Stimulated activated CD8-positive, alpha-beta memory T cell treated with anti-CD3 and anti-CD28 coated beads, Interleukin-7, amount 100 ng/mL, for 4 hours (primary cell): ENCODE measurements at places on chromosomes 2 and 18.

DNA sequence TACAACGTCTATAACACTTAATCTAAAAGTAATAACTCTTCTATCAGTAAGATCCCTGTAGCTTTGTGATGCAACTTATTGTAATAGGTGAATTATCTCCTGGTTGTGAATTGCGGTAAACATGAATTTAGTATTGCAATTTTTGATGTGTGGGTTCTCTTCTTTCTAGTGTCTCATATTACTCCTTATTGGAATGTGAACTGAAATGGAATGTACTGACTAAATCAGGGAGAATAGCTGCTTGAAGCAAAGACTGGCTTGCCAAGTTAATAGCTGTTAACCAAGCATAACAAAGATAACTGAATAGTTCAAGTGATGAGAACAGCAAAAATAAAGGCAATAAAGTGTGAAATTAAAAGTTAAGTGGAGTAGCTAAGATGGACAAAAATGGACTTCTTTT is 60.5 kb upstream of the TFPI start:
- DNase-seq, result no peak

- DNase-seq, result peak; percentile 29
These were observed at the start of gene LDLRAD4 for GRCh38 chr18:13218368-13218991. TSS of gene LDLRAD4 (plus strand) at chr18:13218760.

- DNase-seq, result no peak
These were observed 17.6 kb downstream of the CTNNA2 start for GRCh38 chr2:79530443-79530842.

- DNase-seq, result no peak
These were observed 9.6 kb upstream of the NT5C1B start for GRCh38 chr2:18598848-18599484.

DNA sequence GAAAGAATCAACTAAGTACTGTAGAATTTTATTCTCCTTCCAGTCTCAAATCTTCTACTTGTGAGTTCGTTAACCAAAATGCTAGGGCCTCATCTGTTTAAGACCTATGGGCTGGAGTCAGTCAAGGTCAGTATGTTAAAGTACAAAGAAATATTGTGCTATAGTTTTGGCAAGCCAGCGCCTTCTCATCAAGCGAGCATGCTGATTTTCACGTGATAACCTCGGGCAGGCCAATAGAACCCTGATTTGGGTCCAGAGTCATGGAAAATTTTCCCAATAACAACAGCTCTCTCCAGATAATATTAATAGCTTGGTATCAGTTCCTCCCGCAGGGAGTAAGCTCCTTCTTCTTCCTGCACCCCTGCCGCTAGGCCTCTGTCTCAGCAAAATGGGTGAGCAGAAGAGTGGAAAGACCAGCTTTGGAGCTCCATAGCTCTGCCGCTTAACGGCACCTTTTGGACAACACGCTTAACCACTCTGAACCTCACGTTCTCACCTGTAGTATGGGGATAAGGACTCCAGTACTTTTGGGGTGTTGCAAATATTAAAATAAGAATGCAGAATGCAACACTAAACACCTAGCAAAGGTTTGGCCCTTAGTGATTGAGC is 11.7 kb downstream of the CABLES1 start:
- DNase-seq, result no peak

DNA sequence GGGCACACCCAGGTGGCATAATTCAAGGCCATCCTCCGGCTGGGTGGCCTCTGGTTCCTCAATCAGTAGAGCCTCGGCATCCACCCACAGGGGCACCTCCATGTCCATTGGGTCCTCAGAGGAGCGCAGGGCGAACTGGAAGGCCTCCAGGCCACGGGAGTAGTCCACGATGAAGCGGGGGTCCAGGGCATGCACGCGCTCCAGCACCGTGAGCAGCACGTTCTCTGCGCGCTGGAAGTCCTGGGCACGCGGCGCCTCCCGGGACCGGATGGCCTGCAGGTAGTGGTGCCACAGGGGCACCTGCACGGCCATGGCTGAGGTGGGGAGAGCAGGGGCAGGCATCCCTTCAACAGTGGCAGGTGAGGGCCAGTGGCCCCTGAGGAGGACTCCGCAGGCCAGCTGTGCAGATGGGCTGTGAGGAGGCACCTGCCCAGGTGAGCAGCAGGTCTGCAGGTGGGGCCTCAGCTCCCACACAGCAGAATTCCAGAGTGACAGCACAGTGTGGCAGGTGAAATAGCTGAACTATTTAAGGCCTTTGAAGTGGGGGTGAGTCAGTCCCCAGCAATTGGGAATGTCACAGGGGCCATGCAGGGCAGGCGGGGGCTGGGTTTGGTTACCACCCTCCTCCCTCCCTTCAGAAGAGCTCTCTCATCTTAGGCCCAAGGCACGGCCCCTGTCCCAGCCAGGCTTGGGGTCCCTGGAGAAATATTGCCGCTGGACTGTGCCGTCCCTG is at the start of gene MAB21L4:
Gene MAB21L4, minus strand, starts transcription at position 501 of the 733 bp plus-strand sequence. Its CDS starts 159 bp downstream, at position 342.
- DNase-seq, result no peak

DNA sequence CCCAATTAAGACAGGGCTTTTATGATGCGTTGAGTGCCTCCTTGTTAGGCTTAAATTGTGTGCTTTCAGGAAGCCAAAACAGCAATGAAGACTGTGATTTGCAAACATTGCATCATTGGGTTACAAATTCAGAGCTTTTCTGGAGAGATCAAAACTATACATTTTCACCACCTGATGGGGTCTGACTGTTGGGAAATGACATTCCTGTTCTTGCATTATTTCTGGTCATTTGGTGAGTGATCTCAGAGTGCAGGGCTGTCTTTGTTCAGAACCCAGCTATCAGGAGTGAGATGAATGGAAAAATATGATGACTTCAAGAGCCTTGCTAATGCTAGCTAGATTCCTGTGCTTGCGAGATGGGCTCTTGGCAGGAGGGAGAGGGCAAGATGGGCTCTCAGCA is 39.1 kb downstream of the SH3RF3 start:
- no peak for DNase-seq

- no peak for DNase-seq
These were observed 37.8 kb downstream of the GPR155 start for GRCh38 chr2:174449033-174449432.

- no peak for DNase-seq
These were observed 39.3 kb upstream of the SH3RF3 start for GRCh38 chr2:109089602-109090300.

GRCh38 chr18:21851327-21851961 is 110.9 kb downstream of the MIB1 start:
- DNase-seq, result no peak

DNA sequence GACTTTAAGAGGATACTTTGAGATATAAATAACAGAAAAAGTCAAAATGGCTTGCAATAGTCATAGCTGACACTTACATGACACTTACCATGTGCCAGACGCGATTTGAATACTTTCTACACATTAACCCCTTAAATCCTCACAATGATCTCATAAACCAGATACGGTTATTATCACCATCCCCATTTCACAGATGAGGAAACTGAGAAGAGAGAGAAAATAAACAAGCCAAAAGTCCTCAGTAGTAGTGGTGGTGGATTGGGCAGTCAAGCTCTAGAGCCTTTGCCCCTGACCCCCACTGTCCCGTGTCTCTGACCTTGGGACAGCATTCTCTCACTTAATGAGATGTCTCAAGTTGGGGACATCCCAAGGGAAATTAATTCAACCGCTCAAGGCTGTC is 105.2 kb upstream of the TAF1B start:
- no peak for DNase-seq

GRCh38 chr2:39741871-39742270 is 37.2 kb downstream of the THUMPD2 start:
- DNase-seq, result no peak

DNA sequence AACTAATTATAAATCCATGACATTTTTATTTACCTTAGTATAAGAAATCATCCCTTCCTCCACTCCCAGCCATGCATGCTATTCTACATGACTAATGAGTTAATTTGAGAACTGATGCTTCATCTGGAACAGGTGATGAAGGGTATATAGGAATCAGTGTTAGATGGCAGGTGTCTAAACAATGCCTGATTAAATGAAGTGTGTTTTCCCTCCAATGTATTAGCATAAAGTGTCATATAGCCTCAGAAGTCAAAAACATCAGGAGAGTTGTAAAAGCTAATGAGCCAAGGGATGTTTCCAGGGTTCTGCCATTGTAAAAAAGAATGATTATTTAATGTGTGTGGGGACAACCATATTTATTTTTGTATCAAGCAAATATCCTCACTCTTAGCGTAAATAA is 913.8 kb downstream of the DCC start:
- DNase-seq, result no peak

GRCh38 chr2:43058726-43059110 is 167.7 kb downstream of the ZFP36L2 start:
- DNase-seq, result no peak

DNA sequence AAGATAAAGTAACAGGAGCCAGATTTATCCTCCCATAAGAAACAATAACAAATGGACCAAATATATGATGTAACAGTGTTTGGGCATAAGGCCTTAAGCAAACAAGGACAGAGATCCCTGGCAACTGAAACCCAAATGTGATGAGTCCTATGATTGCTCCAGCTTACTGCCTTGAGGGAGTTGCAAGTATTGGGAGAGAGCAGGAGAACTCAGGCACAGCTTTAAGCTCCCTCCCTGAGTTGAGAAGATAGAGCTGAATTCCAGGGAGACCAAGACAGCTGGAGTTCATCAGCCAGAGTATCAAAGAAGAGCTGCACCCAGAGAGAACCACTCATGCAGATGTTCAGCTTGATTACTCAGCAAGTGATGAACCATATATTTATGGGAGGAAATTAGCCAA is 814.5 kb upstream of the RAB6C start:
- DNase-seq, result no peak

- DNase-seq, result no peak
These were observed 196.5 kb downstream of the RAB3GAP1 start for GRCh38 chr2:135248611-135249010.

DNA sequence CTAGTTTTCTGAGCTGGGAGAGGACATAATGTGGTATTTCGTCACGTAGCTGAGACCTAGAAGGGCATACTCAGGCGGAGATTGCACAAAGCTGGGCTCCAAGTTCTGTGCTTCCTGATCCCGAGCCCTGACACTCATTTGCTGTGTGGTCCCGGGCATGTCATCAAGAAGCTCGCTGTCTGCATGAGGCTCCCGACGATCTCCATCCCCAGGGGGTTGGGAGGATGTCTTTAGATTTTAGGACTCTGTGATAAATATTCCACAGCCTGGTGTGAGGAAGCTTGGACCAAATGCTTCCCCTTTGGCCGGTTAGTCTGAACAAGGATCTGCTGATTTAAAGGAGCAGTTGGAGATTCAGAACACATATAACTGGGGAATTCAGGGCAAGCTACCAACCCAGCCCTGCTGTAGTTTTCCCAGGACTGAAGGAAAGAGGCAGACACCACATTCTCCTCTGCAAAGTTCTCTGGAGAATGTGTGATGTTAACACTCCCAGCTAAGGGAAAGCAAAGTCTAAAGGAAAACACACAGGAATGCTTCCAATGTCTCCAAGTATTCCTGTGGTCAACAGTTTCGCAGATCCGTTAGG is 2.3 kb downstream of the KCNE4 start:
- DNase-seq, result no peak

GRCh38 chr18:63451799-63452660 is 24.7 kb upstream of the SERPINB5 start:
- DNase-seq, result no peak

- DNase-seq, result no peak
These were observed 693 bp upstream of the LRP2 start for GRCh38 chr2:169362894-169363559.

GRCh38 chr18:12093520-12094257 is at the start of gene ANKRD62:
TSS of gene ANKRD62 (plus strand) at chr18:12093843. CDS start at chr18:12094018, 175 bp downstream.
- no peak for DNase-seq

DNA sequence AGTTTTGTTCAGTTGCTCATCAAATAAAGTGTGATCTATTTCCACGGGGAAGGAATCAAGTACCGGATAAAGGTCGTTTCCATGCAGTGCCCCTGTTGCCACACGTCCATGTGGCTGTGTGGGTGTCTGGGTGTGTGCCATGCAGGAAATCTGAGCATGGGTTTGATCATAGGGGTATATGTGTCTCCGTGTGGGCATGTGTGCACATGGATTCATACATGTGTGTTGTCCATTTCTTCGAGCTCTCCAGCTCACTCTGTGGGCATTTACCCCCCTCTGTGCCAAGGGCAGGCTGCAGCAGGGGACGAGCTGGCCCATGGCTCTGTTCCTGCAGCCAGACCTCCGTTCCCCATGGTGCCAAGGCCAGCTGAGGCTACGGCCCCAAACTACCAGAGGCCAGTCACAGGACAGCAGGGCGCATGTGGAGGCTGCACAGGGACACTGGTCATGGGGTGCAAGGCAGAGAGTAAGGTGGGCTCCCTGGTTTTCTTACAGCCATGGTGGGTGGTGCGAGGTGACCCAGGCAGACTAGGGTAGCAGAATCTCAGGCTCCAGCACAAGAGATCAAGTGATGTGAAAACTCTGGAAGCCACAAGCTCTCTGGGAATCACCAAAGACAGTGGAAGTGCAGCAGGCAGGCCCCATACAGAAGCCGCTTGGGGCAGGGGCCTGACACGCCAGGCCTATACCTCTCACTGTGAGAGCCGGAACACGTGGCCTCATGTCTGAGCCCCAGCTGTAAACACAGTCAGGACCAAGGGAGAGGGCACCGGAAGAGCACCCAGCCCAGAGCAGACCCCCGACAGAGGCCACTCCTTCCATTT is 66.4 kb upstream of the RAB6C start:
- no peak for DNase-seq

DNA sequence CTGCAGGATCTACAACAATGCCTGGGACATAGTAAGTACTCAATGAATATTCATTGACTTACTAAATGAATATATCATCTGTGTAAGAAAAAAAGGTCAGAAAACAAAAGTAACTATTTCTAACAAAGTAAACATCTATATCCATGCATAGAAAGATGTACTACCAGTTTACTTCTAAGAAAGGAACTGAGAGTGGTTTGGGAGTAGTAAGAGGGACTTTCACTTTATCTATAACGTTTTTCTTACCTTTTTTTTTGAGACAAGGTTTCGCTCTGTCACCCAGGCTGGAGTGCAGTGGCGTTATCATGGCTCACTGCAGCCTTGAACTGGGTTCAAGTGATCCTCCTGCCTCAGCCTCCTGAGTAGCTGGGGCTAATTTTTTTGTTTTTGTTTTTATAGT is 25.7 kb downstream of the DHX57 start:
- DNase-seq, result no peak

- no peak for DNase-seq
These were observed 127.5 kb downstream of the RDH14 start for GRCh38 chr2:18432999-18433398.

DNA sequence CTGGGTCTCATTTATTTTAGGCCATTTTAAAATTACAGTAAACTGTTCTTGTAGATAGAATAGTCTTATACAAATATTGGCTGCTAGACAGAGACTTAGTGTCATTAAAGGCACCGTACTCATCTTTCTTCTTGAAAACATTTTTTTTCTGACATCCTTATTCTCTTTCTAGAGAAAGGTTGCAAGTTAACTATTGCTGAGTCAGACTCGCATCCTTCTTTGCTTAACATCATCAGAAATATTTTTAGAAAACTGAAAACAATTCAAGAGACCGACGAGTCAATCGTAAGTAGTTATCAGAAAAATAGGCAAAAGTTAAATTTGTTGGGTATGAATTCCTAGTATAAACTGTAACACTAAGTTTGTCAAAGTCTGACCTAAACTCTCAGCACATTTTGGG is 72.2 kb downstream of the HNMT start:
- no peak for DNase-seq

- DNase-seq, result no peak
These were observed 6.3 kb downstream of the SPIRE1 start for GRCh38 chr18:12651651-12652050.

GRCh38 chr2:231168460-231169139 is 29.8 kb upstream of the ARMC9 start:
- DNase-seq, result no peak

- no peak for DNase-seq
These were observed 66.3 kb downstream of the IRS1 start for GRCh38 chr2:226733189-226733858.
